ENCODE measurements at places on chromosomes 16 and 17.
A peak's percentile ranks its signal among the peaks of the same experiment; 100 is the strongest.

GRCh38 chr16:719815-720446 lies 1.0 kb upstream of the ANTKMT start:
- no peak for DNase-seq

DNA sequence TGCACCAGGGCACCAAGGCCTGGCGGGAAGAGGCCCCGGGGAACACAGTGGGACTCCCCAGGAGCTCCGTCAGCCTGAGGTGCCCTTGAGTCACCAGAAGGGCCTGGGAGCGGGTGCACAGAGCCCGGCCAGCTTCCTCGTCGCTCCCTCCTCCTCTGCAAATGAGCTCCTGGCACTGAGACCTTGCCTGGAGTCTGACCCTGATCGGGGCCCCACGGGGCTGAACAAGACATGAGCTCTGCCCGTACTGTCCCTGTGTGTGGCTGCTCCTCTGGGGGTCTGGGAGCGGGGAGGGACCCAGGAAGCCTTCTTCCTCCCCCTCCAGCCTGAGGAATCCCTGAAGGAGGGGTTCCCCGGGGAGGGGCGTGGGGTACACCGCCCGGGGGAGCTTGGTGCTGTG lies 36.4 kb upstream of the SSTR5 start:
- DNase-seq, result no peak

GRCh38 chr16:85717393-85718152 lies 28.8 kb upstream of the GINS2 start:
- DNase-seq, result peak; percentile 50

DNA sequence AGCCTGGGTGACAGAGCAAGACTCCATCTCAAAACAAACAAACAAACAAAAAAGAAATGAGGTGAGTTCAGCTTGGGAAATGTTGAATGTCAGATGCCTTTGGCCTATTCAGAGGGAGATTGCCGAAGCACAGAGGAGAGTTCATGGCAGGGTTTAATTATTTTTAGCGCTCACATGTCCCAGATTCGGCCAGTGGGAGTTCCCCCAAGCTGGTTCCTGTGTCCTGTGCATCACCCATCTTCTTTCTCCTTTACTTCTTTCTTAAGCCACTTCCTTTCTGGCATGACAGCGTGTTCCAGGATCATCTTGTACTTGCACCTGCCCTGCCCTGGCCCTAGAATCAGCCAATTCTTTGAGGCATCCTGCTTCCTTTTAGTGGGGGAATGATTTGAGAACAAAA lies 9.2 kb downstream of the MPV17L start:
- no peak for DNase-seq

DNA sequence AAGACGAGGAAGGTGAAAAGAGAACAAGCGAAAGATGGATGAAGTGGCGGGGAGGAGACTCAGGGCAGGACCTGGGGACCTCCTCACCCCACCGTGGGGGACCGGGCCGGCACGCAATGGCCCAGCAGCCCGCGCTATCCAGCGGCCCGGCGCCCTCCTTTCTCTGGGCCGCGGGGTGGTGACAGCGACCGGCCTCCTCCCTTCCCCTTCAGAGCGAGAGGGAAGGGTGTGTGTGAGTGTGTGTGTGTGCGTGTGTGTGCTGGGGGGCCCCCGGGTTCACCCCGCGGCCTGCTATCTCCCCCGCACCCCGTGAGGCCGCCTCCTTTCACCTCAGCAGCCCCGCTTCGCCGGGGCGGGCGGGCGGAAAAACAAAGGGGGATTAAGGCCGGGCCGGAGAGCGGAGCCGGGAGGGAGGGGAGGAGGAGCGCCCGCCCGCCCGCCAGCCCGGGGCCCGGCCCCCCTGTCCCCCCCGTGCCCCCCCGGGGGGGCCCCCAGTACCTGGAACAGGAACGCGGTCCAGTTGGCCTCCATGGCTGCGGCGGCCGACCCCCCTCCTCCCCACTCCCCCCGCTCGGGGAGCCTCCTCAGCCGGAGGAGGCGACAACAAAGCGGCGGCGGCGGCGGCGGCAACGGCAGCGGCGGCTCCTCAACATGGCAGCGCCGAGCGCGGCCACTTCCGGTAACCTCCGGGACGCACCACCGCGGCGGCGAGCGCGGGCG lies at the start of gene VEZF1:
VEZF1 (minus strand) TSS at position 674 of the 720 bp plus-strand sequence; CDS start at position 531, 143 bp downstream.
- DNase-seq, result peak; percentile 82

GRCh38 chr17:12545877-12546513 lies 119.7 kb upstream of the MYOCD start:
- DNase-seq, result no peak

DNA sequence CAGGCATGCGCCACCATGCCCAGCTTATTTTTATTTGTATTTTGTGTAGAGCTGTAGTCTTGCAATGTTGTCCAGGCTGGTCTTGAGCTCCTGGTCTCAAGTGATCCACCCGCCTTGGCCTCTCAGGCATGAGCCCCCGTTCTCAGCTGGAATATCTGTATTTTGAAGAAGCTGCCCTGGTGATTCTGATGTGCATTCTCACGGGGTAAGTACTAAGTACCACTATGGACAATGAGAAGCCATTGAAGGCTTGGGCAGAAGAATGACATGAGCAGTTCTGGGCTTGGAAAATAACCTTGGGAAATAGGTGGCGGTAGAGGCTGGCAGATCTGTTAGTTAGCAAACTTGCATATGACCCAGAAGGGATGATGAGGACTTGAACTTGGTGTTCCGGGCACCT lies 15.6 kb upstream of the NKD1 start:
- DNase-seq, result no peak

- DNase-seq, result no peak
Observed at GRCh38 chr17:65618516-65618915, 57.1 kb upstream of the AXIN2 start.

GRCh38 chr16:77111056-77111565 lies 79.9 kb upstream of the MON1B start:
- DNase-seq, result no peak

DNA sequence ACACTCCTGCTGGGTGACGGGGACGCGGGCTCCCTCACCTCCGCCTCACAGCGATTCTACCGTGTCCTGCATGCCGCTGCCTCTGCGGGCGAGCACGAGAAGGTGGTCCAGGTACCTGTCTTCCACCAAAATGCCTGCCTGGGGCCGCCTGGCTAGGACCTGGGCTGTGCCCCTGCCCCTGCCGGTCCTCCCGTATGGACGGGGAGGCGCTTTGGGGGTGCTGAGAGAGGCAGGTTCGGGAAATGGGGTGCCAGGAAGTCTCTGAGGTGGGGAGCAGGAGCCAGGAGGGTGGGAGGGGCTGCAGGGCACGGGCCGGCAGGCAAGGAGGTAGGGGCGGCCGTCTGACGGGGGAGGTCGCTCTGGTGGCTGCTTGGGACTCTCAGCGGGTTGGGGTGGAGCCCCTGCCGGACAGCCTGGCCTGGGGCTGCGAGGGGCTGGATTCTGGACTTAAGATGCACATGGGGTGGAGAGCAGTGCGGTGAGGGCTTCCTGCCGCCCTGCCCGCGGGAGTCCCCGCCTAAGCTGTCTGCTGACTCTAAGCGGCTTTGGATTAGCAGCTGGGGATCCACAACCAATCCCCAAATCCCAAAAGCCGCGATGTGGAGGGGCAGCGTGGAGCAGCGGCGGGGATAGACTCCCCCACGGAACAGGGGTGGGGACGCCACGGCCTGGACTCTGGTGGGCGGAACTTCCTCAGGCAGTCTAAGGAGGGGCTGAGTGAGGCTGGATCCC lies 5.8 kb downstream of the CHTF18 start:
- no peak for DNase-seq

GRCh38 chr17:63774969-63775265 lies 947 bp downstream of the DDX42 start:
- DNase-seq, result no peak

DNA sequence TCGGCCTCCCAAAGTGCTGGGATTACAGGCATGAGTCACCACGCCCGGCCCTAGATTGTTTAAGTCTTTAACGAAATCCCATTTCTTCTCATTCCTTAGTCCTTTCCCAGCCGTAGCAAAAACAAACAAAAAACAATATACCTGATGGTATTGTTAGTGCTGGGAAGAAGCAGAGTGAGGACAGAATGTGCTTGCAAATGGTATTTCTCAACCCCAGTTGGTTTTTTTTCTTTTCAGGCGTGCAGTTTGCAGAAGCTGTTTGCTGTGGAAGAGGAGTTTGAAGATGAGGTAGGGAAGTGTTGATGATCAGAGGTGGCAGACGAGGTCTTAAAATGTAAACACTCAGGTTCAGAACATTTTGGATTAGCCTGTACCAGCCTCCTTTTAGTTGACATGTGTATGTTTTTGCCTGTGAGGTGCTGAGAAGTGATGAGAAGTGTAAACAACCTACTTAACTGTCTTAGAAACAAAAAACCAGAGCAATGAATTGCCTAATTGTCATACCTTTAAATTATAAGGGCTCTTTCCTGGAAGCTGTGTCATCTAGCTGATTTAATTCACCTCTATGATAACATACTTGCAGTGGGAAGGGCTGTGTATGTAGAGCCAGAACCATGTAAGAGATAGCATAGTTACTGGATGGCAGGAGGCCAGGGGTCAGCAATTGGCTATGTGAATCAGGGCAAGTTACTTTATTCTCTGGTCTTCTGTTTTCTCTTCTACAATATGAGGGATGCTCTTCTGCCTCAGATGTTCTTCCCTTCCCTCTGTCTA lies 3.4 kb downstream of the HROB start:
- DNase-seq, result no peak

GRCh38 chr17:29619251-29619650 lies 3.5 kb downstream of the CORO6 start:
- no peak for DNase-seq

DNA sequence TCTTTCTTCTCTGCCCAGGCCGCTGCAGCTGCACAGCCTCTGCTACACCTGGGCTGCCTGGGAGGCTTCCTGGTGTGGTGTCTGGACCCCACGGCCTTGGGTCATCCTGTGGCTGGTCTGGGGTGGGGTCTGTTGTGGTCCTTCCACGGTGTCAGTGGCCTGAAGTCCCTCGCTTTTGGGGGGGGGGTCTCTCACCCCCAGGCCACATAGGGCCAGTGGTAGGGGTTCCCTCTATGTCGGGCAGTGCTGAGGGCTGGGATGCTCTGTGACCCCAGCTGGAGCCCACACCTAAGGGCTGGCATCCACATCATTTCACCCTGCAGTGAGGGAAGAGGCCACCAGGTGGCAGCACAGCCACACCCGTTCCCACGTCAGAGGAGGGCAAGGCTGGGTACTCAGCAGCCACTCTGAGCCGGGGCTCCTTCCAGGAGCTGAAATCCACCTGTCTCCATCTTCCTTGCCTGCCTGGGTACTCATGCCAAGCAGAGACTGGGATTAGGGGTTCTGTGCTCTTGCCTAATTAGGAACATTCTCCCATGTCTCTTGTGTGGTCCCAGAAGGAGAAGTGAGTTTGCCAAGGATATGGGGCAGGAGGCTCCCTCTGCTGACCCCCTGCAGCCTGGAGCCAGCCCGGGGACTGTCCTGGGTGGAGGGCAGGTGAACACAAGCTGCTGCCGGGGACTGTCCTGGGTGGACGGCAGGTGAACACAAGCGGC lies 13.0 kb downstream of the ENGASE start:
- DNase-seq, result peak; percentile 80

DNA sequence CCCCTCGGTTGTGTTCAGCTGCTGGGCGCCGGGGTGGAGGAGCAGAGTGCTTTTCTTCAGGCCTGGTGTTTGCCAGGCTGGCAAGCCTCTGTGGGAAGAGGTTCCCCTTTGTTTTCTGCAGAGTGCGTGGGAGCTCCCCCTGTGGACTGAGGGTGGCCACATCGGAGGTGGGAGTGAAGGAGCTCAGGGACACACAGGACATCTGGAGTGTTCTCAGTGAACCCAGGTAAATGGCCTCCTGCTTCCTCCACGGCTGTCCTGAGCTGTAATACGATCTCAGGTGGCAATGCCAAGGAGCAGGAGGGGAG lies 39.2 kb upstream of the IRF8 start:
- DNase-seq, result no peak

- no peak for DNase-seq
Observed at GRCh38 chr17:66492561-66493005, 190.2 kb downstream of the PRKCA start.

DNA sequence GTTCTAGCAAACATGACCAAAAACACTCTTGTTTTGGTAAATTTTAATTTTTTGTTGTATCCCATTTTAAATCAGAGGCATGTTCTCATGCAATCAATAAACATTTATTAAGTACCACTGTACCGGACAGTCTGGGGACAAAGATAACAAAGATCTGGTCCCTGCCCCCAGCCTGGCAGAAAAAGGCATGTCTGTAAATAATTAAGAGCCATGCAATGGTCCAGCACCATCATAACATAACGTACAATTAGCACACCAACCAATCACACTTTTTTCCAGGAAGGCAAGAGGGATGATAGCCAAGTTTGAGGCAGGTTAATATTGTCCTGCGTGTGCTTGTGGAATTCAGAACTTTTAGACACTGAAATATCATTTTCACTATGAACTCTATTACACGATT lies 3.5 kb downstream of the KCNJ16 start:
- DNase-seq, result no peak

DNA sequence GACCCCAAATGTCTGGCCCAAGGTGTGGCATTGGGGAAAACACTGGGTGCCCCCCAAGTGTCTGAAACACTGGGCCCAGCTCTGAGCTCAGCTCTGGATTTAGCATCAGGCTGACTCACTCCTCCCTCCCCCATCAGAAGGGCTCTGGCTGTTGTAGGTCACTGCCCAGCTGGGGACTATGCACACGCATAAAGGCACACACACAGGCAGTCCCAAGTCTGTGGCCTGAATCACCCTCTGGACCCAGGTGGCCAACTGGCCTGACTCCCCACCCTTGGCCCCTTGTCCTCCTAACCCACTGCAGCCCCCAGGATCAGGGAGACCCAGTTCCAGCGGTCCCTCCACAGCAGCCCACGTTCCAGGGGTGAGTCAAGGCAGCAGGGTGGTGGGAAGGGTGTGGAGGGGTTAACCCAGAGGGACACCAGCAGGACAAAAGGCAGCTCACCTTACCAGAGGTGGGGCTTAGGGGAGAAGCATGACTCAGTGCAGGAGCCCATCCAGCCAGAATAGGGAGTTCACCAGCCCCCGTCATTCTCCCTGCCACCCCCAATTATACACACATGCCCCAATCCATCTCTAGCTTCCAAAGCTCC lies 47.0 kb downstream of the MYO18A start:
- DNase-seq, result no peak

DNA sequence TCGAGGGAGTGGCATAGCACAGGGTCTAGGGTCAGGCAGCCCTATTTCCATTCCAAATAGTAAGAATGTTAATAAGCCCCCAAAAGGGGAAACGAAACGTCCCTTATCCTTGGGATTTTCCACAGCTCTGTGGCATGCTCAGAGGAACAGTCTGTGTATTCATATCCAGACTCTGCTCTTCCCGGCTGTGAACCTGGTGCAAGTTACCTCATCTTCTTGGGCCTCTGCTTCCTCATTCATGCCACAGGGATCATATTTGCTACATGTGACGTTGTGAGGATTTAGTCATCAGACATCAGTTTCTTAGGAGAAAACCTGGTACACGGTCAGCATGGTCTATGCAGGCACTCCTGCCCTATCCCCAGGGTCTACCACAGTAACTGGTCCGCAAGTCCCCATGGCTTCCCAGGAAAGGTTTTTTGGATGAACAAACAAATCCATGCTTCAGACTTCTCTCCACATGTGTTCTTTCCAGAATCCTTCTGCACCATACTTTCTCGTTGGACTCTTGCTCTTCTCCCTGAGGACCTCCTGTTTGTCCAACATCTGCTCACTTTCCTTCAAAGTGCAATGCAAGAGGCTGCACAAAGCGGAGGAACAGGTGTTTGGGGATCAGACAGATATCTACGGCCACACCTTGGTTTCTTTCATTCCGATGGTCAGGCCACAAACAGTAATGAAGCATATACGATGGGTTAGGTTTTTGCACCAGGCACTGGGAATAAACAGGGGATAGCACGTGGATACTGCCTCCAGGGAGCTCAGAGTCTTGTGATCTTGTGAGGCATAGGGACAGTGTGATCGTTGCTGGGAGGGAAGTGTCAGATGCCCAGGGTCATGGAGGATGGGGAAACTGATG lies 17.7 kb downstream of the GLP2R start:
- no peak for DNase-seq

Data from activated naive CD4-positive, alpha-beta T cell treated with Interleukin-2 at 50 U/mL for 16 hours (primary cell).